ENCODE measurements at places on chromosomes 12 and 14.

DNA sequence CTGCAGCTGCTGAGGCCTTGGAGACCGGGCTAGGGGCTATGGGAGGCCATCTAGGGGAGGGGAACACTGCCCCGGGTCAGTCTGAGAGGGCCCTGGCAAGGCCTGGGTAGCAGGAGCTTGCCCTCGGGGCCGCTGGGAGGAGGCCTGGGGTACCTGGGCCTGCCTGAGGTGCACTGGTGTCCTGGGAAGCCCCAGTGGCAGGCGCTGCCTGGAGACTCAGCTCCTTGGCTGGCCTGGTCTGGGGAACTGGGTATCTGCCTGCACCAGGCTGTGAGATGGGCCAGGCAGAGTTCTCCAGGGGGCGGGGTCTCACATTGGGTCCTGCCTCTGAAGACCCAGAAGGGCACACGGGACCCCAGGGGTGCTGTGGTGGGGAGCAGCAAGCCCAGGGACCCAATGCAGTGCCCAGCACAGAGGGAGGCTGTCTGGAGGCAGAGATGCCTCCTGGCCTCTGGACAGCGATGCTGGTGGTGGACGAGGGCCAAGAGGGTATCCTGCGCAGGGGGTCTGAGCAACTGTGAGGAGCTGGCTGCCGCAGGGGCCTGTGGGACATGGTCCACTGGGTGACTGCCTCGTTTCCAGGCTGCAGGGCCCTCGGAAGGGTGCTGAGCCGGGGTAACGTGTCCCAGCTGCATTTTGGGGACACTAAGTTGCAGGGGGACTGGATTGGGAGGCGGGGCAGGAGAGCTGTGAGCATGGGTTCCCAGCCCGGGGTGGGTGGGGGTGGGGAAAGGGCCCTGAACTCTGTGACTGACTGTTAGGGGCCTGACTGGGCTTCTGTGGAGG is 7.4 kb upstream of the MTA1 start:
- no peak for DNase-seq

- DNase-seq, result no peak
Measured at GRCh38 chr12:106285982-106286381, 16.6 kb upstream of the TCP11L2 start.

DNA sequence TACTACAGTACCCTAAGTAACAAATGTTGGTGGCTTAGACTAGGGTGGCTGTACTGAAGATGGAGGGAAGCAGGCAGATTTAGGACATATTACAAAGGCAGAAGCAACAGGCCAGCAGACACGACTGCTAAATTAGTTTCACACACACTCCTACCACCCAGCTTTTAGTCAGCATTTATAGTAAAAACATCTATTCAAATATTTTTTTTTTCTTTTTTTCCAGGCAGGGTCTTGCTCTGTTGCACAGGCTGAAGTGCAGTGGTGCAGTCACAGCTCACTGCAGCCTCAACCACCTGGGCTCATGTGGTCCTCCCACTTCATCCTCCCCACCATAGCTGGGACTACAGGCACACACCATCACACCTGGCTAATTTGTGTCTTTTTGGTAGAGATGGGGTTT is 72.9 kb downstream of the CDK17 start:
- DNase-seq, result no peak

- DNase-seq, result no peak
Measured at GRCh38 chr12:89665556-89665955, 43.1 kb downstream of the ATP2B1 start.
